ENCODE measurements at places on chromosomes 5 and 9.
A peak's percentile ranks its signal among the peaks of the same experiment; 100 is the strongest.

GRCh38 chr5:65032250-65032649, 263.5 kb downstream of the CWC27 start:
- H3K36me3 ChIP-seq = no peaks in the 10 kb centered on the region
- no peak for DNase-seq
- peak overlapping the region; percentile 63 for H3K4me3 ChIP-seq
- peaks cover 25% of the 10 kb centered on the region for H3K4me1 ChIP-seq

- DNase-seq = no peak
- H3K4me3 ChIP-seq = no peak overlapping the region
- H3K4me1 ChIP-seq = no peaks in the 10 kb centered on the region
- no peaks in the 10 kb centered on the region for H3K27me3 ChIP-seq
Observed at GRCh38 chr5:138502121-138502520, 36.8 kb downstream of the EGR1 start.

DNA sequence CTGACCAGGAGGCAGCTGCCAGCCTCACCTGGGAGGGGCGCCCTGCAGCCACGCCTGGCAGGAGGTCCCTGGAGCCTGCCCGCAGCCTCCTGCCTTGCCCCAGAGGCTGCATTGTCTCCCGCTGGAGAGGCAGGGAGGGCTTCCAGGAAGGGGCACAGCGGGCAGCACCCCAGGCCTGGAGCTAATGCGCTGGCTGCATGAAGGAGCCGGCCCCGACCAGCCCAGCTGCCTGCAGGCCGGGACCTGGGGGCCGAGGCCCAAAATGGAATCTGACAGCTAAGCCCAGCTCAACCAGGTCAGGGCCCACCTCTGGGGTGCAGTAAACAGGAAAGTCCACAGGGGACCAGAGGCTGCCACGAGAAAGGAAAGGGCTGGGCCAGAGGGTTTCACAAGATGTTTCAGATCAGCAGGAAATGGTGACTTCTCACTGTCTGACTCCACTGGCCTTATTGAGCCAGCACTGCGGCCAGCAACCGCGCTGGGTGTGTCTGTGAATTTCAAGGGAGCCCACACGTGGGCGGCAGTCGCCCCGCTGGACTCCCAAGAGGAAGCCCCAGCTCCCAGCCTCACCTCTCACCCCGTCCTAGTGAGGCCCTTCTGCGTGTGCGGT, 18.6 kb upstream of the NOTCH1 start:
- H3K27ac ChIP-seq = no peak overlapping the region
- H3K4me1 ChIP-seq = no peaks in the 10 kb centered on the region
- no peaks in the 10 kb centered on the region for H3K36me3 ChIP-seq
- no peaks in the 10 kb centered on the region for H3K27me3 ChIP-seq

DNA sequence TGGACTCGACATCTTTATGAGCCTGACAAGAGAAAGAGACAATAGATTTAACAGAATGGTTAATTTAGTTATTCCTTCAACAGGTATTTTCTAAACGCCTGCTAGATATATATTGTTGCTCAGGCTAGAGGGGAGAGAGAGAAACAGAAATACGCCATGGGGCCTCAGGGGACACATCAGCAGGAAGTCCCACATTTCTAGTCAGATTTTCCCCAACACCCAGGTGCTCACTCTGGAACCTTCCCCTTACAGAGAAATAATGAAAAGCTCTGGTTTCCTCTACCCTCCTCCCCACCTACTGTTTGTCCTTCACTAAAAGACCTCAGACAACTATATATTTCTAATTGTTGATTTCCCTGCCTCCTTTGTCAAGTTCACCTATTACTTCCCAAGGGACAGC, 130.3 kb upstream of the TBC1D2 start:
- peaks cover 34% of the 10 kb centered on the region for H3K4me1 ChIP-seq
- peak overlapping the region; percentile 55 for H3K27ac ChIP-seq
- H3K27me3 ChIP-seq = no peaks in the 10 kb centered on the region
- no peak for DNase-seq
- H3K36me3 ChIP-seq = no peaks in the 10 kb centered on the region

GRCh38 chr5:83866181-83866580, 145.5 kb upstream of the HAPLN1 start:
- DNase-seq = no peak
- no peaks in the 10 kb centered on the region for H3K27me3 ChIP-seq
- no peak overlapping the region for H3K4me3 ChIP-seq
- H3K27ac ChIP-seq = no peak overlapping the region
- no peaks in the 10 kb centered on the region for H3K4me1 ChIP-seq

DNA sequence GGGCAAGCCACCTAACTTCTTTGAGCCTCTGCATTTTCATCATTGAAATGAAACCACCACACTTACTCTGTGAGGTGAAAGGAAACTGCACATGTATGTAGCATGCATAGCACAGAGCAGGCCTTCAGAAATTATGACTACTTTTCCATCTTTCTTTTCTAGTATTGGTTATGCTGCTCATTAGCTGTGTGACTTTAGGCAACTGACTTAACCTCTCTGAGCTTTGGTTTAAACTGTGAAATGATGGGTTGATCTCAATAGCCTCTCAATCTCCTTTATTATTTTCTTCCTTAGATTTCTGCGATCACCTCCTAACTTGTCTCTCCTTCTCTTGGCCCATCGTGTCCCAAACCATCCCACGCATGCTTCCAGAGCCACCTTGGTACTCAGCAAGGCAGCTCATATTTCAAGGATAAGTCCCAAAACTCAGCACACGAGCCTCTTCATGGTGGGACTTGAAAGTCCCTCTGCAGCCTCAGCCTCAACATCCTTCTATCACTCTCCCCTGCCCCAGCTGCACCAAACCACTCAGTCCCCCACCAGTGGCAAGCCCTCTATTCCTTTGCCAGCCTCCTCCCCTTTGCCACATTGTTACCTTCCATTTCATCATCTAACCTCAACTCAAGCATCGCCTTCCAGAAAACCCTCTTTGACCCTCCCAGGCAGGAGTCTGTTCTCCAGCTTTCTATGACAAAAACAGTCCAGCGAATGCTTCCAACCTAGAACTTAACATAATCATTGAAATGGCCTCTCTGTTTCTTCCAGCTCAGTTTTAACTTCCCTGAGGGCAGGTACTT, 60.3 kb upstream of the DNAH5 start:
- H3K27me3 ChIP-seq = peaks cover 50% of the 10 kb centered on the region
- H3K4me1 ChIP-seq = no peaks in the 10 kb centered on the region
- H3K36me3 ChIP-seq = no peaks in the 10 kb centered on the region
- DNase-seq = no peak
- H3K4me3 ChIP-seq = no peak overlapping the region

DNA sequence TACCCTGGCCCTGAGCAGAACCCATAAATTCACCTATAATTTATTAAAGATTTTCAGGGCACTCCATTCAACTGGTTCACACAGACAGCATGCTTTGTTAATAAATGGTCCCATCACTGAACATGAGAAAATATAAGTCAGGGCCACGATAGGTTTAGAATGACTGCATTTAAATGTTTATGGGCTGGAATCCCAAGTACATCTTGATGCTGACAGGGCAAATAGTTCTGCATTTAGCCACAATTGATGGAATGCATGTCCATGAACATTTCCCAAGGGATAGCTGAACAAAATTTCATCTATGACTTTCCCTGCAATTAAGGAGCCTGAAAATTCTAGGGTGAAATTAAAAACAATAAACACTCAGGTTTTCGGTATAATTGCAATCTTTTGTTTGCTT, 124.5 kb downstream of the CAAP1 start:
- DNase-seq = no peak
- no peak overlapping the region for H3K4me3 ChIP-seq
- no peaks in the 10 kb centered on the region for H3K4me1 ChIP-seq
- no peak overlapping the region for H3K27ac ChIP-seq

GRCh38 chr5:1640421-1640881, 116.7 kb upstream of the LPCAT1 start:
- DNase-seq = no peak
- H3K4me1 ChIP-seq = peaks cover 12% of the 10 kb centered on the region
- no peak overlapping the region for H3K27ac ChIP-seq

GRCh38 chr5:138448481-138449398, 9.9 kb downstream of the REEP2 start:
- H3K4me3 ChIP-seq = no peak overlapping the region
- no peak overlapping the region for H3K27ac ChIP-seq
- H3K27me3 ChIP-seq = no peaks in the 10 kb centered on the region
- DNase-seq = no peak
- peaks cover 5% of the 10 kb centered on the region for H3K4me1 ChIP-seq

- no peak overlapping the region for H3K27ac ChIP-seq
- no peak for DNase-seq
- H3K4me1 ChIP-seq = peaks cover 28% of the 10 kb centered on the region
- H3K27me3 ChIP-seq = peaks cover 7% of the 10 kb centered on the region
Observed at GRCh38 chr5:160474084-160474483, 52.4 kb downstream of the PTTG1 start.

GRCh38 chr5:19930451-19930850, 57.5 kb downstream of the CDH18 start:
- H3K36me3 ChIP-seq = no peaks in the 10 kb centered on the region
- H3K27me3 ChIP-seq = no peaks in the 10 kb centered on the region
- H3K27ac ChIP-seq = no peak overlapping the region
- no peaks in the 10 kb centered on the region for H3K4me1 ChIP-seq
- no peak overlapping the region for H3K4me3 ChIP-seq

DNA sequence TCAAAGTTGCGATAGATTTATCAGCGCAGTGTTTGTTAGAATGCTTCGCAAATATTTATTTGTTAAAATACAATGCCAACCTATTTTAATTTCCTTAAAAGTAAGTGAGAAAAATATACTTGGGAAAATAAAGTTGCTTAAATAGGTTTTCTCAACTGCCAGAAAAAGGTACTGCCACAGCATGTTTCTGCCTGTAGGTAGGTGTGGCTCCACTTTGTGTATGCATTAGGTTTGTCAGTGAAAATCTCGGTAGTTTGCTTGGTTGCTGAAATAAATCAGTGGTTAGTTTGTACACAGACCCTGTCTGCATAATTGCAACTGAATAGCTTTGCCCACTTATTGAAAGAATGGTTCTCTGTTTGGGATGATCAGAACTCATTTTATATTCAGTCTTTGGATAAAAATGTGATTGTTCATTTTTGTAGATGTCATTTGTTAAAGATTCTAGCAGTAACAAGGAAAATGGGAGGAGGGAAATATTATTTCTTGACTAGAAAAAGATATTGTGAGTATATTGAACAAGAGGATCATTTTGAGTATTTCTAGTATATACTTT, 25.7 kb downstream of the C9orf85 start:
- no peak for DNase-seq
- no peak overlapping the region for H3K27ac ChIP-seq
- no peaks in the 10 kb centered on the region for H3K27me3 ChIP-seq
- H3K4me3 ChIP-seq = no peak overlapping the region
- no peaks in the 10 kb centered on the region for H3K36me3 ChIP-seq

DNA sequence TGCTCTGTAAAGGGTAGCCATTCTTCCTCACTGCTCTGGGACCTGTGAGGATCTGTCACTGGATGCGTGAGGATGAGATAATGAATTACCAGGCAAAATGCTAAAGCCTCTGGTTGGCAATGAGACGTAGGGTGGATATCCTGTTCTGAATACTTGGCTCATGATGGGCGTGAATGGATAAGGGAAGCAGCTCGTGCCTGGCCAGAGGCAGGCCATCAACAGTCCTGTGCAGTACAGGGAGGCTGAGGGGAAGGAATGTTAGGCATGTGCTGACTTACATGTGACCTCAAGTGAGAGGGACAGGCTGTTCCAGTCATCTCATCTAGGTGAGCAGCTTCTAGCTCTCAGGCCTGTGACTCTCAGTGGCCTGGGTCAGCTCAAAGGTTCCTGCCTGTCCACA, 172.8 kb downstream of the CARTPT start:
- H3K4me1 ChIP-seq = no peaks in the 10 kb centered on the region
- H3K36me3 ChIP-seq = peaks cover 12% of the 10 kb centered on the region
- H3K4me3 ChIP-seq = no peak overlapping the region
- no peak for DNase-seq
- no peak overlapping the region for H3K27ac ChIP-seq
- peaks cover 31% of the 10 kb centered on the region for H3K27me3 ChIP-seq

DNA sequence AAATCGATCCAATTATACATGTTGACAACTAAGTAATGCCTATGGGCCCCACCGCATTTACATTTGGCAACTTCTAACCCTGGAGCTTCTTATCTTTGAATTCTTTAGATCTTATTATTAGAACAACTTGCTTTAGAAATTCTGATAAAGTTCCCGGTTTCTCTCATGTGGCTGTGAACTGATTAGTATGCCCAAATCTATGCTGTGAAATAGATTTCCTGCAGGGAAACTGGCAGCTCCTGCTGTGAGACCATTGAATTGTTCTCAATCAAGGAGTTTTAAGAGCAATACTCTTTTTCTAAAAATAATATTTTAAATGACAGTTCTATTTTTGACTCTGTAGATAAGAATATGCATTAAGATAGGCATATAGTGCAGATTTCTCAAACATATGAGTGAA, 177.5 kb downstream of the GABRB2 start:
- H3K36me3 ChIP-seq = no peaks in the 10 kb centered on the region
- no peak overlapping the region for H3K4me3 ChIP-seq
- H3K27me3 ChIP-seq = no peaks in the 10 kb centered on the region
- no peaks in the 10 kb centered on the region for H3K4me1 ChIP-seq
- H3K27ac ChIP-seq = no peak overlapping the region

- H3K27me3 ChIP-seq = no peaks in the 10 kb centered on the region
- H3K27ac ChIP-seq = no peak overlapping the region
- no peak overlapping the region for H3K4me3 ChIP-seq
- H3K36me3 ChIP-seq = no peaks in the 10 kb centered on the region
- no peaks in the 10 kb centered on the region for H3K4me1 ChIP-seq
Observed at GRCh38 chr5:39100851-39101396, 26.7 kb upstream of the RICTOR start.

DNA sequence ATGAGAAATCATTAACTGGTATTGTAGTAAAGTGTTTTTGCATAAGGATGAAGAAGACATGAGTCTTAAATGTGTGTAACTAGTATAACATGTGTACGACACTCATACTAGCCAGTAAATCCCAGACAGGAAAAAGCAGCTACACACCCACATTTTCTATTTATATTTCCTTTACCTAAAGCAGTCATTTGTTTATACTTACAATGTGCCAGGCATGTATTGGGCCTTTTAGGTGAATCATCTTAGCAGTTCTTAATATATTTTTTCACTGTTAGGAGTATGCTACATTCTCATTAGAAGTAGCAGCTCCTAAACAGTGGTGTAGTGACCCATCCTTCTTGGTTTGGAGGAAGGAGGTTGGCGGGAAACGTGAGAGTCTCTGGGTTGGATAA, 55.8 kb upstream of the TMC1 start:
- H3K27ac ChIP-seq = no peak overlapping the region
- H3K36me3 ChIP-seq = no peaks in the 10 kb centered on the region
- no peaks in the 10 kb centered on the region for H3K27me3 ChIP-seq
- peaks cover 12% of the 10 kb centered on the region for H3K4me1 ChIP-seq

GRCh38 chr5:37184748-37185364, 64.3 kb downstream of the CPLANE1 start:
- H3K4me1 ChIP-seq = peaks cover 14% of the 10 kb centered on the region
- H3K27ac ChIP-seq = no peak overlapping the region
- H3K36me3 ChIP-seq = peaks cover 8% of the 10 kb centered on the region
